ENCODE measurements at places on chromosomes 7 and 10.

- no peak for DNase-seq
Measured at GRCh38 chr7:132395361-132395760, 180.9 kb downstream of the PLXNA4 start.

- DNase-seq, result no peak
Measured at GRCh38 chr10:30445711-30446110, 11.7 kb downstream of the MAP3K8 start.

- no peak for DNase-seq
Measured at GRCh38 chr10:5618829-5619228, 47.6 kb downstream of the ASB13 start.

DNA sequence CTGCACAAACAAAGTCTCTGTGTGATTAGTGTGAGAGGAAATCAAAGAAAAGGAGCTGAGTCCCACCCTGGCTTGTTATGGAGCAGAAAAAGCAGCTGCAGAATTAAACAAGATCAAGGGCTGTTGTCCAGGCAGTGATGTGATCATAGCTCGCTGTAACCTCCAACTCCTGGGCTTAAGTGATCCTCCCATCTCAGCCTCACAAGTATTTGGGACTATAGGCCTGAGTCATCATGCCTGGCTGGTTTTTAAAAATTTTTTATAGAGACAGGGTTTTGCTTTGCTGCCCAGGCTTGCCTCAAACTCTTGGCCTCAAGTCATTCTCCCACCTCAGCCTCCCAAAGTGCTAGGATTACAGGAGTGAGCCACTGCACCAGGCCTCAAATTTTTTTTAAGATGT is 88.9 kb downstream of the IPMK start:
- no peak for DNase-seq

- DNase-seq, result no peak
Measured at GRCh38 chr7:88280801-88281200, 25.9 kb downstream of the STEAP4 start.
